Stimulated activated CD8-positive, alpha-beta memory T cell treated with anti-CD3 and anti-CD28 coated beads, Interleukin-4, amount 100 ng/mL, for 4 hours (primary cell): ENCODE measurements at places on chromosomes 5 and 9.

DNA sequence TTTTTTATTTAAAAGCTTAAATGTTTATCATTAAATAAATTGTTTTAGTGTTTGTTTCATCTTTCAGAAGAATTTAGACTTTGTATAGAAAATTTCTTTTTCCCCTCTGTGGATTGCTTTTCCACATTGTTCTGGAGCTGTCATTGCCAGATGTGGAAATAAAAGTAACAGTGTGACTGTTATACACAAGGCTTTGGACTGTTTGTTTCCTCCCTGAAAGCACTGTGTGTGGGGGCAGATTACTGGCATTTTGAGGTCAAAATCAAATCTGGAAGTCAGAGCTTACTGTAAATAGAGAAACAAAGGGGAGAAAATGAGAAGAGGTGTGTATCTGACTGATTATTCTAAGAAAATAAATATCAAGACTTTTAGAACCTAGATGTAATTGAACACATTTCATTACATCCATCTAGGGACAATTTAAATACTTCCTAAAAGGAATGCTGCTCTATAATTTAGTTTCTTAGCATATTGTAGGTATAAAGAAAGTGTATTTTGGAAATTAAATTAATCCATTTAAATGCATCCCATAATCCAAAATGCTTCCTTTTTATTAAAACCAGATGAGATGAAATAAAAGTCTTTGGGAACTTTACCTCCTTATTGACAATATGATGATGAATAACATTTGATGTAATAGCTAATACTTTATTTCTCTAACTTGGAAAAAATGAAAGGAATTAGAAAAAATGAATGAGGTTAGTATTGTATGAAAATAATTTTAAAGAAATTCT is 51.9 kb downstream of the ERCC6L2 start:
- DNase-seq, result no peak

DNA sequence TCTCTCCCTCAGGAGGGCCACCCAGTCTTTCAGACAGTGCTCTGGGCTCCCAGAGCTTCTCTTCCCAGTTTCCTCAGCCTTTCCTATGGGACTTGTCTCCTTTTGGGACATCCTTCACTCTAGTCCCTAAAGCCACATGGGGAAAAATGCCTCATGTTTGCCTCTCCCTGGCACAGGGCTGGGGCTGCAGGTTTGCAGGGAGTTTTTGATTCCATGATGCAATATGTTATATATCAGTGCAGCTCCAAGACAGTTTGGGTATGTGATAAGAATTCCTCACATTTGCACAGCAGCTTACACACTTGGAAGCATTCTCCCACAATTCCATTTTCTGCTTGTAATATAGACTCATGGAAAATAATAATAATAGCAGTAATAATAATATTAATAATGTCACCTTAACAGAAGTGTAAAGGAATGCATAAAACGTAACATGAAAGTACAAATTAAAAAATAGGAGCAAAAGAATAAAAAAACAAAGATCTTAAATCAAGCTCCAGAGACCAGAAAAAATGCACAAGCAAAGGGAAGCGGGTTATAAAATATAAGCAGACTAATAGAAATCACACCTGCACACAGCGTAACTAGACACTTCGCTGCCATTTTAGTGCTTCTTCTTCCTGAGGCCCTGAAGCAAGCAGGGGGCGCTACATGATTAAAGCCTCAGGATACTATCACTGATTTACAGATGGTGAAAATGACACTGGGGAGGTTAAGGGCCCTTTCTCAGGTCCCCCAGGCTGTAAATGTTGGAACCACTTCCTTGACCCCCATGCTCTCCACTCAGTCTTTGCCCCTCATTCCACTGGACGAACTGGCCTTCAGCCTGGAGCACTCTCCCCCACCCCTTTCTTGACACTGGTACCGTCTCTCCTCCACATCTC is 70.0 kb upstream of the IL17B start:
- no peak for DNase-seq

GRCh38 chr5:76870046-76870445 is 20.2 kb downstream of the S100Z start:
- no peak for DNase-seq

- DNase-seq, result no peak
Measured at GRCh38 chr5:143114481-143114880, 289.0 kb downstream of the NR3C1 start.

DNA sequence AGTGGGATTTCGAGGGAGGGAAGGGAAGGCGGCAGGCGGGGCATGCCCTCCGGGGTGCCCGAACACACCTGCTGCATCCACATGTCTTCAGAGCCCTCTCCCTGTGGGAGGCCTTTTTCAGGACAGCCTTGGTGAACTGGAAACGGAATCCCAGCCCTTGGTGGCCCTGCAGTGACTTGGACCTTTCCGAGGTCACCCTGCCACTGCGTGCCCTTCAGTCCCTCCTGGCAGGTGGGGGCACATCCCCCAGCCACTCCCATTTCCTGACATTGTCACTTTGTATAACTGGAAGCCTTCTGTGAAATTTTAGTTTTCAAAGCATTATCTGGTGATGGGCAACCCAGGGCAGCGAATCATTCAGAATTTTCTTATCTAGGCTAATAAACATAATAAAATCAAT is 11.0 kb upstream of the AHRR start:
- DNase-seq, result no peak
